ENCODE measurements at places on chromosomes 16 and 17.

GRCh38 chr17:2071455-2072281, 16.8 kb downstream of the HIC1 start:
- no peak for DNase-seq

GRCh38 chr17:40173778-40174135, 3.5 kb upstream of the RAPGEFL1 start:
- DNase-seq = no peak

- no peak for DNase-seq
Observed at GRCh38 chr17:42141382-42141781, 13.4 kb downstream of the RAB5C start.

DNA sequence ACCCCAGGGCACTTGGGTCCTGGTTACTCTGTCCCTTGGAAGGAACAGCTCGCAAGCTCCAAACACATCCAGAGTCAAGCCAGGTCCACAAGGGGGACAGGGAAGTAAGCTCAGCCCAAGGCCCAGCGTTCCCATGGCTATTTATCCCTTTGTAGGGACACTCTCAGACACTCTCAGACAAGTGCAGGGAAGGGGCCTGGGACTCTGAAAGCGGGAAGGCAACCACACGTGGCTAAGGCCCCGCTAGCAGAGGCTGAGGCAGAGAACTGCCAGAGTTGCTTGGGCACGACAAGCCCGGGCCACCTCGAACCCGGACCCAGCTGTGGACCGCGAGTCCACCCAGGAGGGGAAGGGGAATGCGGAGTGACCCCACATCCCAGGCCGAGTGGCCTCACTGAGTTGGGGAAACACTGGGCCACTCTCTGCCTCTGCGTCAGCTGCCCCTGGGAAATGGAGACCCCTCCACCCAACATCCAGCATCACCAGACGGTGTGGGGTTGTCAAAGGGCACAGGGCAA, 10.2 kb downstream of the NPTX1 start:
- DNase-seq = no peak

GRCh38 chr16:89506113-89506504, 2.1 kb upstream of the SPG7 start:
- DNase-seq = no peak

DNA sequence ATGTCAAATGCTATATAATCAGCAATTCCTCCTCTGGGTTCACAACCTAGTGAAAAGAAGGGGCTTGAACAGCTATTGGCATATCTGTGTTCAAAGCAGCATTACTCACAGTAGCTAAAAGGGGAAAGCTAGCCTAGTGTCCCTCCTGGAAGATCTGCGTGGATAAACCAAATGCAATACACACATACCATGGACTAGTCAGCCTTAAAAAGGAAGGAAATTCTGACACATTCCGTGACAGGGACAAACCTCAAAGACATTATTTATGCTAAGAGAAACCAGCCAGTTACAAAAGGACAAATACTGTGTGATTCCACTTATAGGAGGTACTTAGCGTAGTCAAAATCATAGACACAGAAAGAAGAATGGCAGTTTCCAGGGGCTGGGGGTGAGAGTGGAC, 90.1 kb downstream of the XYLT1 start:
- no peak for DNase-seq

DNA sequence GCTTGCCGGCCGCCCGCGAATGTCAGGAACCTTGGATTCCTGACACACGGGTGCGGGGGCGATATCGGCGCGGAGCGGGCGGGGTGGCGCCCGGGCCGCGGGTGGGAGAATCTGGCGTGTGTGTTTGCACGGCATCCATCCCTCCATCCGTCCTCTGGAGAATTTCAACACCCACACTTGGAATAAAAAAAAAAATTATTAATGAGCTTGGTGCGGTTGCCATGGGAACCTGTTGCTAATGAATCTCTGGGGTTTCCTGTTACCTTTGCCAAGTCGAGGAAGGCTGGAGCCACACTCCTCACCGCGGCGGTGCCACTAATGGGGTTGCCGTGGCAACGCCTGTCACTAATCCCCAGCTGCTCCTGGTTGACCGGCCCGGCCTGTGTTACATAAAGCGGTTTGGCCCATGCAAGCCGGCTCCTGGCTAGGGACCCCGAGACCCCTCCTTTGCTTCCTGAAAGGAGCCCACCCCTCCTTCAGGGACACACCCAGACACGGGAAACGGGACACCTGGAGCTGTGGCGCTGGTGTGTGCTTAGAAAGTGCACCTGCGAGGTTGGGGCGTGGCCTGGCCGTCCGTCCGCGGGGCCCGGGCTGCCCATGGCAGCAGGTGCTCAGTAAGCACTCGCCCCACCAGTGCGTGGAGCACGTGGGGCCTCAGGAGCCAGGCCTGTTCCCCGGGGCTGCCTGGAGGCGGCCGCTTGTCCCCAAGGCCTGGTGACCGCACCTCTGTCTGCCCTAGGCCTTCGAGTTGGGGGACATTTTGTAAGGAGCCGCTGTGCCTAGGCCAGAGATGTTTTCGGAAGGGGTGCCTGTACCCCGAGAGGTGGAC, 14.6 kb downstream of the CACNA1H start:
- DNase-seq = peak; percentile 85

DNA sequence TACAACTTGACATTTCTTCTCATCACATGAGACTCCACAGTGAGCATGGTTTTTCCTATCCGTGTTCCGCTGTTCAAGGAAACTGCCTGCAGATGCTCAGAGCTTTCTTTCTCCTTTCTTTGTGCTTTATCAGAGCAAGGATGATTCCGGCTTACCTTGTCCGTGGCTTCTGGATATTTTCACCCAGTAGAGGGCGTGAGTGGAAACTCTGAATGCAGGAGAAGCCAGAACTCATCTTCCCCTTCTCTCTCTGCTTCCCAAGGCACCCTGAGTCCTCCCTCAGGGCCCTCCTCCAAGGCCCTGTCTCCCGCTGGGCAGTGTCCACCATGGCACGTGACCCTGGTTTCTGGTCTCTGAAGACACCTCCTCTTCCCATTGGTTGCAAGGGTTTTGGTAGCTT, 721.1 kb upstream of the RBFOX1 start:
- peak; percentile 11 for DNase-seq

DNA sequence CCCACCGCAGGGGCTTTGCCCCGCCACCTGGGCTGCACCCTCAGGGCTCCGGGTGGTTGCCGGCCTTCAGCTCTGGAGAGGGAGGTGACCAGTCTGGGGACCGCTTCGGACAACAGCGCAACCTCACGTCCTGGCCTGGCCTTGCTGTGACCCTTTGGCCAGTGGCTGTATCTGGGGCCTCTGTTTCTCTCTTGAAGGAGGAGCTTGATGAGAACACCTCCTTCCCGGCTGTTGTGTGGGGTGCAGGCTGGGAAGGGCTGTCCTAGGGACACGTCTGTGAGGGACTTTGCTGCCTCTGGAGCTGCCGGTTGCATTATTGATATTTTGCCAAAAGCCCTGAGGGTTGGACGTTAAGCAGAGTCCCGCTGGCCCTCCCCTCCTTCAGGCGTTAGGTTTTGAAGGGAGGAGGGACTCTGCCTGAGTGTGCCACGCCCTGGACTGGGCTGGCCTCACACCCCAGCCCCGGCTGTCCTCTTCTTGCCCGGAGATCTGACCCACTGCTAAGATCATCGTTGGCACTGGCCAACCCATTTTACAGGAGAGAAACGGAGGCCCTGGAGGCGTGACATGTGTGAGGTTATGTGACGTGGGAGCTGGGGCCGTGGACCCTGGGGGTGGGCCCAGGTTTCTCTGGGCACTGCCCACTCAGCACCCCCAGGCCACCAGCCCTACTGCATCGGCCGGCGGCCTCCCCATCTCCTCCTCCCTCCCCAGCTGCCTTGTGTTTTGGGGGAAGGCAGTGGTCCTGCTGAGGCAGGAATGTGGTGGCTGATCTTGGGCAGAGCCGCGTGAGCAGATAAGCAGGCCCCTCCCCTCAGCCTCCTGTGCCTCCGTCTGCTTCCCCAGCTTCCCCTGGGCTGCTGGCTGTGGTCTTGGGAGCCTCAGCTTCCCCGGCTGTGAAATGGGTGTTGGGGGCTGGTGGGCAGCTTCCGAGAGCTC, 8.5 kb downstream of the ZFPM1 start:
- DNase-seq = peak; percentile 62

GRCh38 chr17:38420518-38420917, 7.7 kb upstream of the ARHGAP23 start:
- no peak for DNase-seq

GRCh38 chr16:678209-678857, 1.9 kb upstream of the STUB1 start:
- no peak for DNase-seq

- DNase-seq = no peak
Observed at GRCh38 chr17:10135539-10136257, 62.7 kb downstream of the GAS7 start.

- no peak for DNase-seq
Observed at GRCh38 chr16:6428861-6429260, 903.8 kb upstream of the RBFOX1 start.

- DNase-seq = peak; percentile 71
Observed at GRCh38 chr17:1035546-1036170, 38.7 kb downstream of the TIMM22 start.

GRCh38 chr17:57338257-57338914, 82.1 kb downstream of the MSI2 start:
- DNase-seq = no peak

DNA sequence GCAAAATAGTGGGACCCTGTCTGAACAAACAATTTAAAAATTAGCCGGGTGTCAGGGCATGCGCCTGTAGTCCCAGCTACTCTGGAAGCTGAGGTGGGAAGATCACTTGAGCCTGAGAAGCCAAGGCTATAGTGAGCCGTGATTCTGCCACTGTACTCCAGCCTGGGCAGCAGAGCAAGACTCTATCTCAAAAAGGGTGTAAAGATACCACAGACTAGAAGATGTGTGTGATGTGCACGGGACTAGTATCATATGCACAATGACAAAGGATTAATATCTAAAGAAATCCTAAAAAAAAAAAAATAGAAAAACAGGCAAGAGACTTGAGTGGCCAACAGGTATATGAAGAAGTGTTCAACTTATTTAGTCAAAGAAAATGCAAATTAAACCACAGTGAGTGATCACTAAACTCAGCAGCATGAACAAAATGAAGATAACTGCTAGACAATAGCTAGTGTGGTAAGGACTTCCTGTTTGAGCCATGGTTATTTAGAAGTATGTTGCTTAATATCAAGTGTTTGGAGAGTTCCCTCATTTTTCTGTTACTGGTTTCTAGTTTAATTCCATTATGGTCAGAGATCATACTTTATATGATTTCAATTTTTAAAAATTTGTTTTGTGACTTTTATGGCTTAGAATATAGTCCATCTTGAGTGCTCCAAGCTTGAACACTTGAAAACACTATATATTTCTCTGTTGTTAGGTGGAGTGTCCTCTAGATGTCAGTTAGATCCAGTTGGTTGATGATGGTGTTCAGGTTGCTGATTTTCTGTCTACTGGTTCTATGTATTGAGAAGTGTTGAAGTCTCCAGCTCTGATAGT, 14.7 kb upstream of the SLX4 start:
- no peak for DNase-seq

DNA sequence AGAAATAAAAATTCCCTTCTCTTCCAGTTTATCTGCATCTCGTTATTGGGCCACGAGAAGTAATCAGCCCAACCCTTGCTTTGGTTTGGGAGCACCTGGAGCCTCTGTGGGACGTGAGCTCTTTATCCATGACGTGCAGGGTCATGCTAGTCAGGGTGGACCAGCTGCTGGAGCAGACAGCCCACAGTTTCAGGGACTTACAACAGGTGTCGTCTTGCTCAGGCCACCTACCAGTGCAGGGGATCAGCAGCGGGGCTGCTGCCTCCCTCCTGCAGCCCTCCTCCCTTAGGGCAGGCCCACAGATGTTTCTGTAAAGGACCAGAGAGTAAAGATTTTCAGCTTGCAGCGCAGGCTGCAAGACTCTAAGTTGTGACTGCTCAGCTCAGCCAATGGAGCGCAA, 16.9 kb downstream of the ADAD2 start:
- no peak for DNase-seq

DNA sequence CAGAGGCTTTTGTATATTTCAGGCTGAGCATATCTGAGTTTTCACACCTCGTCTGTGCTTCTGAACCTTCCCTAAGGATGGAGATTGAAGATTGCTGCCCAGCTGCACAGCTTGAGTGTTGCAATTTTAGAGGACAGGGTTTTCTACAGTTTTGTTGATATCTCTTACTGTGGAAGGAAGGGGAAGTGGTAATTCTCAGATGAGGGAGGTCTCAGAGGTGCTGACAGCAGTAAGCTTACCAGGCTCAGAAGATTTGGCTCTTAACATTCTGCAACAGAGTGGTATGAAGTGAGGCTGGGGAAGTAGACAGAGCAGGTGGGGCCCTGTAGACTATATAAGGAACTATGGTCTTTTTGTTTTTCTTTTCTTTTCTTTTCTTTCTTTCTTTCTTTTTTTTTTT, 45.8 kb upstream of the ARHGAP17 start:
- DNase-seq = no peak

DNA sequence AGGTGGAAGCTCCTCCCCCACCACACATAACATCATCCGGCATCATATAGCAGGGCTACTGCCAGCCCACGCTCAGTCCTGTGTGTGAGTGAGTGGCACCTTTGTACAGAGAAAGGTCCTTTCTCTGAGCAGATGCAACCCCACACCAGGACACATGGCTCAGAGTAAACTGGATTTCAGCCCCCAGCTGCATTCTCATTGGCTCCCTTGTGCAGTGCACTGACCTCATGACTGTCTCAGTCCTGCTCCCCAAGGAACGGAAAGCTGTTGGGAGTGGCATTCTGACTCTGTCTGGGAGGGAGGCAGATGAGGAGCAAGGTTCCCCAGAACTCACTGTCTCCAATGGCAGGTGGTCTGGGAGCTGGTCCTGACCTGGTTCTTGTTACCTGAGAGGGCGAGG, 244.1 kb downstream of the PHKB start:
- no peak for DNase-seq

DNA sequence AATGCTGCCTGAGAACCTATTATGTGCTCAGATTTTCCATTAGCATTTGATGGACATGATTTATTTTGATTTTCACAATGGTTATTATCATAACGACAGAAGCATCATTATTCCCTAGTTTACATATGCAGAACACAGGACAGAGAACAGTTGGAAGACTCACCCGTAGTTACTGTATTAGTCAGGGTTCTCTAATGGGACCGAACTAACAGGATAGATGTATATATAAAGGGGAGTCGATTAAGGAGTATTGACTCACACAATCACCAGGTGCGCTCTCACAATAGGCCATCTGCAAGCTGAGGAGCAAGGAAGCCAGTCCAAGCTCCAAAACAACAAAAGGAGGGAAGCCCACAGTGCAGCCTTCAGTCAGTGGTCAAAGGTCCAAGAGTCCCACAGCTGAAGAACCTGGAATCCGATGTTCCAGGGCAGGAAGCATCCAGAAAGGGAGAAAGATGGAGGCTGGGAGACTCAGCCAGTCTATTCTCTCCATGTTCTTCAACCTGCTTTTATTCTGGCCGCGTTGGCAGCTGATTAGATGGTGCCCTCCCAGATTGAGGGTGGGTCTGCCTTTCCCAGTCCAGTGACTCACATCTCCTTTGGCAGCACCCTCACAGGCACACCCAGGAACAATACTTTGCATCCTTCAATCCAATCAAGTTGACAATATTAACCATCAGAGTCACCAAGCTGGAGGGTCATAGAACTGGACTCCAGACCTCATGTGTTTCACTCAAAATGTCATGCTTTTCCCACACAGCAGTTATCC, 92.7 kb upstream of the XYLT1 start:
- DNase-seq = no peak
